Right atrium auricular region (tissue), 2 donors: ENCODE measurements at places on chromosomes 7 and 10.
A peak's percentile ranks its signal among the peaks of the same experiment; 100 is the strongest.

- no peak for DNase-seq
- peak within 1 kb of the TSS; percentile 73 for H3K4me3 ChIP-seq
- H3K36me3 ChIP-seq: peaks cover 9% of the 10 kb centered on the region
- H3K27me3 ChIP-seq: no peaks in the 10 kb centered on the region
Measured at GRCh38 chr7:6636741-6637543, at the start of gene ZNF316. TSS of gene ZNF316 (plus strand) at chr7:6637318. CDS start at chr7:6642410, 5,092 bp downstream.

DNA sequence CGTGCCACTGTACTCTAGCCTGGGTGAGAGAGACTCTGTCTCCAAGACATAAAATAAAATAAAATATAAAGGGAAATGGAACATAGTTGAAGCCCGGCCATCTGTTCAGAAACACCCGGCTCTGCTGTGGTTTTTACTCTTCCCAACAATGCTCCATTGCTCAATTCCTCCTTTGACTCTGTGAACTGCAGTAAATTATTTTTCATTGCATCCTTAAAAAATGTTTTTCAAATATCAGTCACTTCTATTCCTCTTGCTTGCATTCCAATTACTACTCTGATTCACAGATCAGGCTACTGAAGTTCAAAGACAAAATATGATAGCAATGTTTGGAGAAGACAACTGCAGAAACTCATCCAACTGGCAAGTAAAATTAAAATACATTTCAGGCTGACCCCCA, 983.0 kb downstream of the SORCS1 start:
- no peaks in the 10 kb centered on the region for H3K36me3 ChIP-seq
- H3K4me1 ChIP-seq: no peaks in the 10 kb centered on the region
- DNase-seq: no peak
- H3K27ac ChIP-seq: no peak overlapping the region

DNA sequence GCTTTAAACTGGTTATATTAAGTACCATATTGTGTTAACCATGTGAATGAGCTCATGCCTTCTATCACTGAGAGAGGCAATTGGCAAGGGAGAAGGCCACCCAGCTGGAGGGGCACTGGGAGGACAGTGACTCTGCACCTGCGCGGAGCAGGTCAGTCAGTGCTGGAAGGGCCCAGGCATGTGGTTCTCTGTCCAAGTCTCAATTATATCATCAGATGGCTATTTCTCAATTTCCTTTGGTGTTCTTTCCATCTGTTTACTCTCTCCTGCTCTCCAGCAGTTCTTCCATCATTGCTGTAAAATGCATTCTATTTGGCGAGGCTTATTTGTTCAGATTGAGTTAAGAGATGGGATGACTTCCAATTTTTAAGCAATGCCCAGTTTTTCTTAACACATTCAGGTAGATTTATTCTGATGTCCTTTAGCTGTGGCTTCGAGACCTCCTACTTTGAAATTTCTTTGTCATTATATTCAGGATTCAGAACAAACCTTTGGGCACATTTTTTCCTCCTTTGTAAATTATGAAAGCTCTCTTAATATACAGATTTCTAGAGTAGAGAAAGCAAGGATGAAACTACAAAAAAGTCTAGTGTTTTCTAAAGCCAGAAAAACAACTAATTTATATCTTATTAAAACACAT, 159.3 kb downstream of the BMPER start:
- peaks cover 5% of the 10 kb centered on the region for H3K4me1 ChIP-seq
- DNase-seq: no peak
- H3K36me3 ChIP-seq: no peaks in the 10 kb centered on the region
- no peaks in the 10 kb centered on the region for H3K27me3 ChIP-seq

- peaks cover 24% of the 10 kb centered on the region for H3K4me1 ChIP-seq
- H3K27ac ChIP-seq: no peak overlapping the region
- DNase-seq: no peak
Measured at GRCh38 chr10:103818765-103819374, 36.5 kb downstream of the SH3PXD2A start.

- H3K4me3 ChIP-seq: no peak overlapping the region
- no peak for DNase-seq
- H3K4me1 ChIP-seq: no peaks in the 10 kb centered on the region
- H3K27me3 ChIP-seq: no peaks in the 10 kb centered on the region
- no peaks in the 10 kb centered on the region for H3K36me3 ChIP-seq
- no peak overlapping the region for H3K27ac ChIP-seq
Measured at GRCh38 chr7:24739306-24739705, 18.0 kb downstream of the GSDME start.

- H3K36me3 ChIP-seq: no peaks in the 10 kb centered on the region
- H3K27me3 ChIP-seq: no peaks in the 10 kb centered on the region
- no peak for DNase-seq
- no peak overlapping the region for H3K27ac ChIP-seq
Measured at GRCh38 chr7:142957723-142958122, 4.4 kb downstream of the KEL start.
